ENCODE measurements at places on chromosomes 2 and 18. TPM values are rescaled to one million over a fixed set of nuclear protein-coding genes. Genes with fewer than 3 reads are reported as not detected.

The KHK gene
- total RNA-seq: 2.9 TPM

The ALPG gene
- not detected for total RNA-seq

The MDH1B gene
- 3.6 TPM for total RNA-seq

The ADCYAP1 gene
- 2.7 TPM for total RNA-seq

The NOSTRIN gene
- total RNA-seq: not detected

The AQP12B gene
- total RNA-seq: not detected

The EVA1A gene
- 73.2 TPM for total RNA-seq

The IL1RL2 gene
- total RNA-seq: not detected

The IAH1 gene
- 38.1 TPM for total RNA-seq

The C2orf80 gene
- not detected for total RNA-seq

The ANKRD29 gene
- total RNA-seq: 3.9 TPM

The LYPD6B gene
- 8.0 TPM for total RNA-seq

The FBXO48 gene
- total RNA-seq: 0.80 TPM

The NEU2 gene
- total RNA-seq: not detected

The TWSG1 gene
- 15.0 TPM for total RNA-seq

The C2orf49 gene
- total RNA-seq: 10.1 TPM

The DHRS9 gene
- total RNA-seq: 0.39 TPM

The SLC23A3 gene
- total RNA-seq: 0.86 TPM

The HOXD10 gene
- total RNA-seq: 18.6 TPM

The METTL8 gene
- total RNA-seq: 17.1 TPM

The POTEC gene
- total RNA-seq: 2.9 TPM

The CROCC2 gene
- total RNA-seq: not detected

The DPP10 gene
- not detected for total RNA-seq

The FBLN7 gene
- total RNA-seq: 0.68 TPM

Data from Daoy (cell line).